Ureter (tissue), 1 donor: ENCODE measurements at places on chromosomes 5 and 9. TPM values are rescaled to one million over a fixed set of nuclear protein-coding genes. Genes with fewer than 3 reads are reported as not detected.

PPP2CA gene
- 110 TPM for total RNA-seq

LIX1 gene
- not detected for total RNA-seq

LCN12 gene
- total RNA-seq = 3.4 TPM

CDC23 gene
- total RNA-seq = 26.8 TPM

IRX4 gene
- total RNA-seq = not detected

DNA sequence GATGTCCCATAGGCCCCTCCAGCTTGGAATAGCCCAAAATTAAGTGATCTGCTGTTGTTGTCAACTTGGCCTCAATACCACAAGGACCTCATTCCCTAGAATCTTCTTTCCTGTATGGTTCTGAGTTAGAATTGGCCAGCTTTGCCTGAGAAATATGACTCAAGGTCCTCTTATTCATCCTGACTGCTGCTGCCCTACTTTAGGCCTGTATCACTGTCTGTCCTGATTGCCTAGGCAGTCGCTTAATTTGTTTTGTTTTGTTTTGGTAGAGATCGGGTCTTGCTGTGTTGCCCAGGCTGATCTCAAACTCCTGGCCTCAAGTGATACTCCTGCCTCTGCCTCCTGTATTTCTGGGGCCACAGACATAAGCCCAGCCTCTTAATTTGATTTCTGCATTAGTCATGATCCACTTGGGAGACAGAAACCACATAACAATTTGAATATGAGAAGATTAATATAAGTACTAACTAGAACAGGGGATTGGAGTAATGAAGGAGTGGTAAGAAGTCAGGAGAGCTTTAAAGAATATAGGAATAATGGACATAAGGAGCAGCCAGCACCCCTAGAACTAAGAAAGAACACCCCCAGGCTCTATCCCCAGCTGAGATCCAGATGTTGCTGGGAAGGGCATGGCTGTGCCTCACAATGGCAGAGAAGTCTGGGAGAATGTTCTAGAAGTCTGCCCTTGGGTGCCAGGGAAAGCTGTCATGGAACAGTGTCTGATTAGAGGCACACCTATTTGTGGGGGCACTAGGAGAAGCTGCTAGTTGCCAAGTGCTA, 4.6 kb downstream of the TEX53 start:
- no peak for DNase-seq

GRCh38 chr9:571066-571465, 270.4 kb upstream of the DMRT1 start:
- DNase-seq = no peak

DNA sequence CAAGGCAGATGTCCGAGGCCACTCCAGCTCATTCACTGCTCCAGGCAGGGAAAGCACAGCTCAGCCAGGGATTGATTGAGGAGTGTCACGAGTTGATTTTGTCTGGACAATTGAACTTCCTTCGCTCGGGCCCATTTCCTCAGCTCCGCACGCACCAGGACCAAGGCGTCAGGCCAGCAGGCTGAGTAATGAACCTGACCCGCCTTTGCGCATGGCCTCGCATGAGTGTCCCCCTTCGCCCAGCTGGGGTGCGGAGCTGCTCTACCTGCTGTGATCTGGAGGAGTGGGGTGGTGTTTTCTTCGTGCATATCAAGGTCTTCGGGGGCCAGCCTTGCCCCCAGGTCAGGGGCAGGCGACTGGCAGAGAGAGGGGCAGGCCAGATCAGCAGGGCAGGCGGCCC, 44.0 kb downstream of the VAV2 start:
- DNase-seq = no peak

- DNase-seq = no peak
Measured at GRCh38 chr9:86586144-86586494, 231.9 kb upstream of the TUT7 start.

- no peak for DNase-seq
Measured at GRCh38 chr5:122944051-122944450, 92.5 kb downstream of the PPIC start.

- DNase-seq = no peak
Measured at GRCh38 chr9:3976865-3977613, 322.8 kb downstream of the GLIS3 start.

GRCh38 chr9:109199676-109200075, 32.6 kb upstream of the FRRS1L start:
- DNase-seq = no peak

DNA sequence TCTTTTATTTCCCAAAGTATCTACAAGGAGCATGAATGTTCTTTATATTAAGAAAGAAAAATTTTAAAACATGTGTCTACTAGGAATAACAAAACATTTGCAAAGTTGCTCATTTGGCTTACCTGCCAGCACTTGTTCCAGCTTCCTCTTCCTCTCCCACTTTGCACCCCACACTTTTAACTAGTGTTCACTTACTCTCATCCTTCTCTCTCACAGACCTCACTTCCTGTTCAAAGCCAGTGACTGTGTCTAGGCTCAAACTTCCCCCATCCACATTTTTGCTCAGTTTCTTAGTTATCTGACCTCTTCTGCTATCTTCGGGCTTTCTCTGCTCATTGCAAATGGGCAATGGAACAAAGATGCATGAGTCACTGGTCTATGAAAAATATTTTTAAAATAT, 512.2 kb upstream of the ZNF462 start:
- DNase-seq = no peak

DNA sequence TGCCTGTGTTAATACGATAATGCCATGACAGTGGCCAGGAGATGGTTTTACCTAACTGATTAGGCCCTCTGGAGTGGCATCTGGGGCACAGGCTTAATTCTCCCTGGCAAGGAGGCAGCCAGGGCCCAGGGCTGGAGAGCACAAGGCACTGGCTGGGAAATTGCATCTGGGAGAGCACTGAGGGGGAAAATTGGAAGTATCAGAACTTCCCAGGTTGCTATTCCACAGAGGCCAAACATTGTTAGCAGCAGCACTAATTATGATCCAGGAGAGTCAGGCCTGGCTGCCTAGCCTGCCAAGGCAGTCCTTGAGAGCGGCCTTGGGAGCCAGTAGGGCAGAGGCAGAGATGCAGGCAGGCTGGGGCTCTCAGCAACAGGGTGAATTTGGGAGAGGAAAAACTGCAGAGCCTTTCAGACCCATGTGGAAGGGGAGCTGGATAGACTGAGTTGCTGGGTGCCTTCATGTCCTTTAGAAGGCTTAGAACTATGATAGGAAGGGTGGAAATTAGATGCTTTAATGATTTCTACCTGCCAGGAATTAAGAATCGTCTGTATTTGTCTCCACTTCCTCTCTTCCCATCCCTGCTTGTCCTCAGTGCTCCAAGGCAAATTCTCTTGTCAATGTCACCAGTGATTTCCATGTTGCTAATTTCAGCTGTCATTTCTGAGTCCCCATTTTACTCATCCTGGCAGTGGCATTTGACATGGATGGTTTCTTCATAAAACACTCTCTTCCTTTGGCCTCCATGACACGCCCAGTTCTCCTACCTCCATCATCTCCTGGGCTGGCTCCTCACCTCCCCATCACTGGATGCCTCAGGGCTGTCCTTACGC, 56.1 kb upstream of the HSPA9 start:
- no peak for DNase-seq
